ENCODE measurements at places on chromosomes 6 and 20.
A peak's percentile ranks its signal among the peaks of the same experiment; 100 is the strongest.

GRCh38 chr6:46756469-46757213 lies 9.9 kb downstream of the ANKRD66 start:
- no peak for DNase-seq

DNA sequence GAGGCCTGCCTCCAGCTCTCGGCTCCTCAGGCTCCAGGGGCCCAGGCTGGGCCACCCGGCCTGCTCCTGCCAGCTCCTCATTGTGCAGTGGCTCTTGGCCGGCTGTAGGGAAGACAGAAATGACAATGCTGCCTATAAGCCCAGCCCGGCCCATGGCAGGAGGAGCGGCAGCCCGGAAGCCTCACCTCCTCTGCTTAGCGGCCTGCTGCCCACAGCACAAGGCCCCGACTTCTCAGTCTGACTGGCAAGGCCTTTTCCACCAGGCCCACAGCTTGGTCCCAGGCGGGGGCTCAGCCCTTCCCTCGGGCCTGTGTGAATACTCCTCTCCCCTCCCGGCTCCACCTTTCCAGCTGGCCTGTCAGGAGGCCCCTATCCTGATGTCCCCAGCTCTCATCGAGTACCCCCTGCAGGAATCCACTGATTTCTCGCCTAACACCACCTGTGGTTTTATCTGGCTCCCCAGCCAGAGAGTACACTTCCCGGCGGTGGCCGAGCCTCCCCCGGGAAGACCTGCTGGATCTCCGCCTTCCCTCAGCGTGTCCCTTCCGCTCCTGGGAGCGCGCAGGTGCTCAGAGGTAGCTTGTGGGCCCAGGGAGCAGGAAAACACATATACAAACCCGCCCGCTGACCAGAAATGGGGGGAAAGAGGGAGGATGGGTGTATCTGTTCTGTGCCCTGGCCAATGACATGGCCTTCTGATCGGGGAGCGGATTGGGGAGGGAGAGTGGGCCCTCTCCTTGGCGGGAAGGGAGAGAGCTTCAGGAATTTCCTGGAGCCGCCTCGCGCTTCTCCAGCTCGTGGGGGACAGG lies 963 bp downstream of the DDRGK1 start:
- peak; percentile 51 for DNase-seq

DNA sequence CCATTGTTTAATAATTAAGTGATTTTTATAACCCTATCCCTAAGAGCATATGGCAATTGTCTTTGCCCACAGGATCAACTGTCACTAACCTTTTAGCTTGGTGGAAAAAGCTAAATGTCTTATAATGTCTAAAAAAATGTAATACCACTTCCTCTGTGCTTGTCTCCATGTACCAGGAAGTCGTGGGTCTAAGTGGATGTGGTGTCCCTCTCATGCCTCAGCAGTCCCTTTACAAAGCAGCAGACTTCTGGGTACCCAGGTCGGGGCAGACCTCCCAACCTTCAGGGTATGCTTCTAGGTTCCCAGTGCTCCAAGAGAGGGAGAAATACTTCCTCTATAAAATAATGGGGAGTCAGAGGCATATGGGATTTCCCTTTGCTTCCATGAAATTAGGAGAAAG lies 74.7 kb downstream of the ZHX3 start:
- no peak for DNase-seq

GRCh38 chr6:31717499-31718222 lies 2.5 kb downstream of the LY6G6D start:
- no peak for DNase-seq

GRCh38 chr6:40484066-40484465 lies 103.1 kb downstream of the LRFN2 start:
- no peak for DNase-seq

DNA sequence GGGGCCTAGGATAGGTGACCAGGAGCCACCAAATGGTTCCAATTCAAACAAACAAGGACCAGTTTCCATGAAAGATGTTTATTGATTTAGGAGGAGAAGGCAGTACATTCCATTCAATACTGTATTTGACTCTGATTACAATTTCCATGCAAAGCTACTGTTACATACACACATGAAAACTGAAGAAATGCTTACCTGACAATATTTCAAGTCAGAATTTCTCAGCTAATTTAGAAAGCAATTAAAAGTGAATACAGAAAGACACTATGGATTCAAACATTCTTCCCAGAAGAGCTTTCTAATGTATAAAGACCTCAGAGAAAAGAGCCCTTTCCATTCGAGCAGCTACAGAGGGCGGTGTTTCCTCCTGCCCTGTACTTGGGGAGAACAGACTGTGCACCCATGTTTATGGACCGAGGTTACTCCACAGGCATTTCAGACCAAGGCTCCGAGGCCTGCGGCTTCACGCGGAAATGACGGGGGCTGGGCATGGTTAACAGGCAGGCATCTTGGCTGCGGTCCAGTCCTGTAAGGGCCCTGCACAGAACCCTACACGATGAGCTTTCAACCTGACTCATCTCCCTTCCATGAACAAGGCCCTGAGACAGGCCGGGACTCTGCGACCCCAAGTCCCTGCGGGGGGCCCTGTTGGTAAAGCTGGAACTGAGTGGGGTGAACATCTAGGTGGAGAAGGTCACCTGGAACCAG lies 25.7 kb upstream of the TCFL5 start:
- no peak for DNase-seq

GRCh38 chr20:31988430-31989015 lies 20.6 kb downstream of the XKR7 start:
- no peak for DNase-seq

- no peak for DNase-seq
These were observed 129.3 kb upstream of the STMND1 start for GRCh38 chr6:16972535-16972934.
